Mesenteric fat pad (tissue), 1 donor: ENCODE measurements at places on chromosomes 4 and X. TPM values are rescaled to one million over a fixed set of nuclear protein-coding genes. Genes with fewer than 3 reads are reported as not detected.

GRCh38 chr4:88646528-88647280, 50.9 kb downstream of the NAP1L5 start:
- no peak for DNase-seq

- DNase-seq = no peak
Measured at GRCh38 chr4:82578935-82579334, 17.1 kb upstream of the TMEM150C start.

DNA sequence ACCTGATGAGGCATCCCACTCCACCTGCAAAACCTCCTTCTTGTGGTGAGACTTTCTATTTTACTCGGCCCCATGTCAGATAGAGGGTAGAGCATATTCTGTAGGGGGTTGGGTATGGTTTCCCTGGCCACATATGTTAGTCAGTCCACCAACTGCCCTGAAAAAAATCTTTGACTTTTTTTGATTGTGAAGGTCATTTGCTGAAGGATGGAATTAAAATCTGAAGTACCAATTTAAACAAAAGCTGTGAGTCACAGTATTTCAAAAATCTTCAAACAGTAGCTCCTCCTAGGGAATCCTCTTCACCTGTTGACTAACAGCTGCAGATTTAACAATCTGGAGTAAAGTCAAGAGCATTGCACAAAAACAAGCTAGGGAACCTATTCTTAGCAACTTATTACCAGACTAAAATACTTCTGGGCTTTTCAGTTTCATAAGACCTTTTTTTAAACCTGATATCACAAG, 8.0 kb upstream of the CCDC110 start:
- DNase-seq = no peak

The CT55 gene
- not detected for total RNA-seq

The RS1 gene
- total RNA-seq = not detected

The RIPPLY1 gene
- not detected for total RNA-seq
